Stimulated activated CD8-positive, alpha-beta memory T cell treated with anti-CD3 and anti-CD28 coated beads, Interleukin-7, amount 100 ng/mL, for 24 hours (primary cell): ENCODE measurements at places on chromosomes 11 and 22.

DNA sequence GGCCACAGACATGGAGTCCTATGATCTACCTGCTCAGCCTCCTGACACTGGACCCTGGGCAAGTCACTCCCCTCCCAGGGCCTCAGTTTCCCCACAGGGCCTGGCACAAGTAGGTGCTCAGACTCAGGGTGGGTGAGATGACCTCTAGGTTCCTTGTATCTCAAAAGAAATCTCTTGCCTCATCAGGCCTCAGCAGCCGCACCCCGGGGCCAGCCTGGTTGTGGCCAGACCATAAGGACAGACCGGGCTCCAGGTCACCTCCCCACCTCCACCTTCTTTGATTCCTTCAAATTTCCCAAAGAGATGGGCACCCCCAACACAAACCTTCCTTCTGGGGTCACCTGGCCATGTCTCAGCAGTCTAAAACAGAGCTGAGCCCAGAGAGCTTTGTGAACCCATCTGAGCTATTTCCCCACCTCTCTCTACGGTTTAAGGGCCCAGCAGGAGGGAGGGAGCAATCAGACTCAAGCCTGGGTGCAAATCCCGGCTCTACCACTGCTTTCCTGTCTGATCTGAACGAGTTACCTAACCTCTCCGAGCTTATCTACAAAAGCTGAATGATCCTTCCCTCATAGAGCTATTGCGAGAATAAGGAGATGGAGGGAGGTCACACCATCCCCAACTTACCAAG, 2.5 kb upstream of the APOL4 start:
- DNase-seq: no peak

DNA sequence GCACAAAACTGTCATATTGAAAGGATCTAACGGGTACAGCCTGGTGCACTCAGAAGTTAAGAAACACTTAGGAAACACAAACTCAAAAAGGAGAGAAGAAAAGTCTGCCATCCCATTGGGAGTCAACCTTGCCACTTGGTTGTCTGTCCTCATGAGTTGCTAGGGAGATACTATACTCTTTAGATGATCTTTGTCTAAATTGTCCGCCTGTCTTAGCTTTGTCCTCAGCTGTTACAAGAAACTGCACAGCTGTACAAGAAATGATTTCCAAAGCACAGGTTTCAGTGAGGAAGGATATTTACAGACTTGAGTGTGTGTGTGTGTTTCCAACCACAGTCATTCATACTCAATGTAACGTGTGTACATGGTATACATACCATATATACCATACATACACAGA, 169.2 kb upstream of the CCDC90B start:
- DNase-seq: no peak

DNA sequence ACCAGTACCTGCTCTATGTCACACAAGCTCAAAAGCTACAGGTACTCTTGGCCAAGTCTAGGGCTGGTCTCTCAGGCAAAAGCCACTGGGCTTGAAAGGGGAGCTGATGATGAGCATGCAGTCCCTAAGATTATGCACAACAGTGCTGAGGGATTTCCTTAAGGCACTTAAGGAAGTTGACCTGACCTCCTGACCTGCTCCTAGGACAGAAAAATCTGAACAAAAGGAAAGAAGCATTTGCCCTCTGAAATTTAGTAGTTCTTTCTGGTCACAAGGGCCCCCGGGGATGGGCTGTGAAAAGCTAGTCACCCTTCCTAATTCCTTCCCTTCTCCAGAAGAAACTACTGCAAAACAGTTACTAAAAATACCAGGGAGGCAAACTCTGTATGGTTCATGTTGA, 83.6 kb upstream of the PHOX2A start:
- DNase-seq: no peak

- no peak for DNase-seq
These were observed 38.3 kb downstream of the NCAM1 start for GRCh38 chr11:112999520-112999919.

- no peak for DNase-seq
These were observed 22.0 kb upstream of the IPO7 start for GRCh38 chr11:9362393-9362863.

GRCh38 chr11:126830216-126830806, 170.3 kb downstream of the KIRREL3 start:
- DNase-seq: no peak

DNA sequence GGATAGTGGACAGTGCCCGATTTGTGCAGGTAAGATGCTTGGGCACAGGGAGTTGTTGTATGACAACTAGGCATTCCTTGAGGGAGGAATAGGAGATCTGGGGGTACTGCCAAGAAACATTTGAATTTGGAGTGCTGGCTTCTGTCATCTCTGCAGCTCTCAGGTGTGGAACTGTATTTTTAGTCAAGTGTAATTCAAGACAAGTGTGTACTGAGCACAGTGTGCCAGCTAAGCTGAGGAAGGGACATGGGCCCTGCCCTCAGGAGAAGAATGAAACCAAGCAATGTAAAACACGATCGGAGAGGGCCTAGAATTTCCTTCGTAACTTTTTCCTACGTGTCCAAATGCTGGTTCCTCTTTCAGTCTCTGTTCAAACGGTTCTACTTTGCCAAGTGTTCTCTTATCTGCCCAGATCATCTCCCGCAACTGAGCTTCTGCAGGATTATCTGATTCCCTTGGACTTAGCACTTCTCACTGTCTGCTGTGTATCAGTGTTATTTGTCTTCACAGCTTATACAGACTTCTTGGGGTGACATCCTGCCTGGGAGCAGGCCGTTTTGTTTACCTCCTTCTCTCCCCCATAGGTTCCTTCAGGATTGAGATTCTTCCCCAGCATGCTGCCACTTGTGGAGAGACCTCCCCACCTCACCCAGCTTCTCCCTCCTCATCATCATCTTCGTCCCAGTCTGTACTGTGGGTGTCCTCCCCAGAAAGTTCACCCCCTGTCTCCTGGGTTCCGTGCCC, 27.6 kb downstream of the ART5 start:
- DNase-seq: no peak

DNA sequence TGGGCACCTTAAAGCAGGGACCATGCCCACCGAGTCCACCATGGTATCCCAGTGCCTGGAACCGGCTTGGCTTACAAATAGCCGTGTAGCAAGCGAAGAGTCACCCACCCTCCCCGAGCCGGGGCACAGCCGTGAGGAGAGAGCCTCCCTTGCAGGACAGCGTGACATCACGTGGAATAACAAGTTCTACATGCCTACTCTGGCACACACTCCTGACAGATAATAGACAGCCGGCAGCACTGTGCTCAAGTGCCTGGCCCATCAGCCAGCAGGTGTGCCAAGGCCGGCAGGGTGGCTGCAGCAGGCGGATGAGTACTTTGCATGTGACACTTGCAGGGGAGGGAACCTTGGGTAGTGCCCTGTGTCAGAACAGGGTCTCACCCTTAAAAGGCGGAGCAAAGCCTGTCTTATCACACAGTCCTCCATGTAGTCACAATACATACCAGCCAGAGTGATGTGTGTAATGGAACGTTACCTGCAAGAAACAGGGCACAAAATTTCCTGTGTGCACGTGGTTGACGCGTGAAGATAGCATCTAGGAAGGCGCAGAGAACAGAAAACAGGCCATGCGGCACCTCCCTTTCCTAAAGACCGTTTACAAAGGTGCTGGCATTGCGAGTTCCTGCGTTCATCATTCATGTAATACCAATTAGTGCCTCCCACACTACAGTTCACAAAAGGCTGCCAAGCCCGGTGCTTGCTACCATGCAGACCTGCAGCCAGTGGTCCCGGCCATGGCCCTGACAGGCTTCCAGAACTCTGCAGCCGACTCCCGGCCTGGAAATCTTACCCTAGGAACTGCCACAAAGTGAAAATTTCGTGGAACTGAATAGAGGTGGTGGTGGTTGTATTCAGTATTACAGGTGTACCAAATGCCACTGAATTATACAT, 16.4 kb downstream of the TOM1 start:
- DNase-seq: no peak

- no peak for DNase-seq
These were observed 87.1 kb upstream of the BIRC3 start for GRCh38 chr11:102230186-102230585.

- no peak for DNase-seq
These were observed 128.0 kb downstream of the MPPED1 start for GRCh38 chr22:43539572-43540528.

DNA sequence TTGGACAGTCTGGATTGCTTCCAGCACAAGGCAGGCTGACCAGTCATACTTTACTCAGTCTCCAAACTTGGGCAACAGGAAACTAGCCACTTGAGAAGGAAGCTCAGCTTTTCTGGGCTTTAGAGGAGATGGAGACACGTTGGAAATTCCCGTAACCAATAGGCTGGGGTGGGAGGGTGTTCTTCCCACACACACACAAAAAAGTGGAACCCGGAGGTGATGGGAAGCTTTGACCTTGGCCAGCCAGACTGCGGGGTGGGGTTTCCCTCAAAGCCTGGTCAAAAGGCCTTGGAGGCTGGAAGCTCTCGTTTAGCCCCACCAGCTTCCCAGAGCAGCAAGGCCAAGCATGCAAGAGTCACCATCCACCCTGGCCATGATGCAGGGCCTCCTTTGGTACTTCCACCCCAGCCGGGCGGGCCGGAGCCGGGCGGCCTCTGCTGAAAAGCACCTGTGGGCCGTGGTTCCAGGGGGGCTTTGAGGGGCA, 126.2 kb downstream of the BCR start:
- no peak for DNase-seq
